ENCODE measurements at places on chromosomes 13 and 19. TPM values are rescaled to one million over a fixed set of nuclear protein-coding genes. Genes with fewer than 3 reads are reported as not detected.
A peak's percentile ranks its signal among the peaks of the same experiment; 100 is the strongest.

NCR1 gene
- 0.26 TPM for polyA plus RNA-seq

- no peak for DNase-seq
These were observed 19.9 kb downstream of the DPF1 start for GRCh38 chr19:38204096-38204495.

GRCh38 chr13:32453981-32454380 is 26.1 kb upstream of the N4BP2L1 start:
- no peak for DNase-seq

GRCh38 chr13:58587183-58587582 is 955.6 kb downstream of the PCDH17 start:
- DNase-seq = no peak

CXCL17 gene
- not detected for polyA plus RNA-seq

GRCh38 chr13:104289400-104289799 is 1223.2 kb upstream of the SLC10A2 start:
- no peak for DNase-seq

DNA sequence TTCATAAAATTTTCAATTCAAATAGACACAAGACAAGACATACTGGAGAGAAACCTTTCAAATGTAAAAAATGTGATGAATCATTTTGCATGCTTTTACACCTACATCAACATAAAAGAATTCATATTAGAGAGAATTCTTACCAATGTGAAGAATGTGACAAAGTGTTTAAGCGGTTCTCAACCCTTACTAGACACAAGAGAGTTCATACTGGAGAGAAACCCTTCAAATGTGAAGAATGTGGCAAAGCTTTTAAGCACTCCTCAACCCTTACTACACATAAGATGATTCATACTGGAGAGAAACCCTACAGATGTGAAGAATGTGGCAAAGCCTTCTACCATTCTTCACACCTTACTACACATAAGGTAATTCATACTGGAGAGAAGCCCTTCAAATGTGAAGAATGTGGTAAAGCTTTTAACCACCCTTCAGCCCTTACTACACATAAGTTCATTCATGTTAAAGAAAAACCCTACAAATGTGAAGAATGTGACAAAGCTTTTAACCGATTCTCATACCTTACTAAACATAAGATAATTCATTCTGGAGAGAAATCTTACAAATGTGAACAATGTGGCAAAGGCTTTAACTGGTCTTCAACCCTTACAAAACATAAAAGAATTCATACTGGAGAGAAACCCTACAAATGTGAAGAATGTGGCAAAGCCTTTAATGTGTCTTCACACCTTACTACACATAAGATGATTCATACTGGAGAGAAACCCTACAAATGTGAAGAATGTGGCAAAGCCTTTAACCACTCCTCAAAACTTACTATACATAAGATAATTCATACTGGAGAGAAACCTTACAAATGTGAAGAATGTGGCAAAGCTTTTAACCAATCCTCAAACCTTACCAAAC is 24.6 kb upstream of the ZNF431 start:
- no peak for DNase-seq

TNNT1 gene
- polyA plus RNA-seq = 4.6 TPM

DNA sequence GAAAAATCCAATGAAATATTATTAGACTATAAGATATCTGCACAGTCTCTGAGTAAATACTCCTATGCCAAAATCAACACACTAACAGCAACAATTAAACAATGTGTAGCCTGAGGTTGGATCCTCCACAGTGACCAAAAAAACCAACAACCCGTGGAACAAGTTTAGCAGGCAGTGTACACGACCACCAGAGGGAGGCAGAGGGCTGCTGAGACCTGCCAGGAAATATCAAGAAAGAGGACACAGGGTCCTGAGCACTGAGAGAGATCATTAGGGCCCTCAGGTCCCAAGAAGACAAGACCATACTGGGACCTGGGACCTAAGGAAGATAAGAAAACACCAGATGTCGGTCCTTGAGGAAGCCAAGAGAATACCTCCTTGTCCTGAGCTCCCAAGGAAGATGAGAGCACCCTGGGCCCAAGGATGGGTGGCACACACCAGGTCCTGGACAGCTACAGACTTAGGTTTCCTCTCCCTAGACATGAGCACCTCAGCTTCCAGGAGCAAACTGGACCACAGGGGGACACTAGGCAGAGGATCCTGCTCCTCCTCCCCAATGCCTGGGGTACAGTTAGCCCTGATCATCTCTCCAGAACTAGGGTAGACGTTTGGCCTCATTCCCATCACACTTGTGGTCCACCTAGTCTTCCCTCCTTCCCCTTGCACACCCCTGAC is 822 bp upstream of the ZNF274 start:
- DNase-seq = no peak

ZNF546 gene
- polyA plus RNA-seq = 5.3 TPM

- no peak for DNase-seq
These were observed 830.6 kb upstream of the SLITRK5 start for GRCh38 chr13:86840250-86841191.

DNA sequence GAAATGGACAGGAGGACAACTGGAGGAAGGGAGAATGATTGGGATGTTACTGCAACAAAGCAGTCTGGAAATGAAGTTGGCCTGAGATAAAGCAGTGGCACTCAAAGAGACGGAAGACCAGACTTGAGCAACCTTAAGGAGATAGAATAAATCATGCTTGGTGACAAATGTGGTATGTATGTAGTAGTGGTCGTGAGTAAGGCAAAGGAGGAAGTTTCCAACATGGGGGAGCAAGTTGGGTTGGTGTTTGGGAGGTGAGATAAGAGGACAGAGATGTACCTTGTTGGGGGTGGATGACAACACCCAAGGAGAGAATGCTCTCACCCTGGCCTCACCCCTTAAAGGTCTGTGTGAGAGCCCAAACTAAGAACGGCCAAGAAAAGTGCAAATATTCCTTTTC is 420.5 kb downstream of the DIAPH3 start:
- no peak for DNase-seq

- peak; percentile 17 for DNase-seq
These were observed 685 bp downstream of the VWA8 start for GRCh38 chr13:41960211-41960636.

DCLK1 gene
- polyA plus RNA-seq = 4.5 TPM

GRCh38 chr19:46221981-46222610 is 7.4 kb upstream of the IGFL1 start:
- DNase-seq = peak; percentile 3

DNA sequence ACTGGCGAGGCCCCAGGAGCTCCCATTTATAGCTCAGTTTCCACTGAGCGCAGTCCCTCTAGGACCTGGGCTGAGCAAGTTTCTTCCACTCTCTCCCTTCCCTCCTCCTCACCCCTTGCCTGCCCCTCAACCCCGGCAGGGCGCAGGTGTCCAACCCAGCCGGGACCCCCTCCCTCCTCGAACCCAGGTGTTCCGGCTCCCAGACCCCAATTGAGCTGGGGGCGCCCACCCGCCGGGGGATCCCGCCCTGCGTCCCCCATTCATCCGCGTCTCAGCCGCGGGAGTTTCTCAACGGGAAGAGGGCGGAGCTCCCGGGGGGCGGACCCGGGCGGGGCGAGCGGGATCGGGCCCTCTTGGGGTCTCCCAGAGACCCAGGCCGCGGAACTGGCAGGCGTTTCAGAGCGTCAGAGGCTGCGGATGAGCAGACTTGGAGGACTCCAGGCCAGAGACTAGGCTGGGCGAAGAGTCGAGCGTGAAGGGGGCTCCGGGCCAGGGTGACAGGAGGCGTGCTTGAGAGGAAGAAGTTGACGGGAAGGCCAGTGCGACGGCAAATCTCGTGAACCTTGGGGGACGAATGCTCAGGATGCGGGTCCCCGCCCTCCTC is at the start of gene KIRREL2:
Gene KIRREL2, plus strand, starts transcription at position 366 of the 604 bp plus-strand sequence. Its CDS starts 209 bp downstream, at position 575.
- DNase-seq = no peak

- DNase-seq = peak; percentile 89
These were observed 1.3 kb upstream of the KCNC3 start for GRCh38 chr19:50330365-50331078.

DNAAF3 gene
- polyA plus RNA-seq = 11.7 TPM

SIGLEC10 gene
- polyA plus RNA-seq = 1.7 TPM

DNA sequence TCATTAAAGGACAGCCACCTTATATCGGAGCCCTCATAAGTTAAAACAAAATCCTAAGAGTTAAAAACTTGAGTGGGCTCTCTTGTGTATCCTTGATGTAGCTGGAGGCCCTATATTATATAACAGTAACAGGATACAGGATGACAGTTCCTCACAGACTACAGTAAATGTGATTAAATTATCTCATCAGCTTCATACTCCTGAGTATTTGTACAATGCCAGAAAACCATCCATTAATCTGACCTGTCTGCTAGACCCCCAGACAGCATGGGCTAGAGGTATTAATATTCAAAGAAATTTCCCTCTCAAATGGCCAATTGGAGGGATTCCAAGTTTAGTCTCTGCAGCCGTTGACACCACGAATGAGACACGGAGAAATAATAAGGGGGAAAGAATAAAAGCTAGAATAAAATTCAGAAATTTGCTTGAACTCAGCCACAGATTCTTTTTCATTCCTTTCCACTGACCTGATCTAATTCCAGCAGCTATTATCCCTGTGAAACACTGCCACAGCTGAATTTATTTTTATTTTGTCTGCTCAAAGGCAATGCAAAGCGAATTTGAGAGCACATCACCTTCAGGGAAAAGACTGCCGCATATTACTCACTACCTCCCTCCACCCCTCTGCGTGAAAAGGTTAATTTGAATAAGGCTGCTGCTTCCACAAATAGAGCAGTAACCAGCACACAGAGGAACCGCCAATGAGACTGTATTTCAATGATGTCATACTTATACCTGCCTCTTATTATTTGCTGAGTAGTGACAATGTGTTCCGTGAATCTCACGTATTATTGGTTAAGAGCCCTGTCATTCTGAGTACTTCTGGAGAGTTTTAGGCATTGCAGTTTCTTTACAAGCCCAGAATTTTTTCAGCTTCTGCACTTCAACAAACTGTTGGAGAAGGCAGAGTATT is 155.9 kb upstream of the KLF12 start:
- DNase-seq = peak; percentile 95

GRCh38 chr19:32859591-32859990 is 10.0 kb downstream of the SLC7A9 start:
- DNase-seq = no peak

DNA sequence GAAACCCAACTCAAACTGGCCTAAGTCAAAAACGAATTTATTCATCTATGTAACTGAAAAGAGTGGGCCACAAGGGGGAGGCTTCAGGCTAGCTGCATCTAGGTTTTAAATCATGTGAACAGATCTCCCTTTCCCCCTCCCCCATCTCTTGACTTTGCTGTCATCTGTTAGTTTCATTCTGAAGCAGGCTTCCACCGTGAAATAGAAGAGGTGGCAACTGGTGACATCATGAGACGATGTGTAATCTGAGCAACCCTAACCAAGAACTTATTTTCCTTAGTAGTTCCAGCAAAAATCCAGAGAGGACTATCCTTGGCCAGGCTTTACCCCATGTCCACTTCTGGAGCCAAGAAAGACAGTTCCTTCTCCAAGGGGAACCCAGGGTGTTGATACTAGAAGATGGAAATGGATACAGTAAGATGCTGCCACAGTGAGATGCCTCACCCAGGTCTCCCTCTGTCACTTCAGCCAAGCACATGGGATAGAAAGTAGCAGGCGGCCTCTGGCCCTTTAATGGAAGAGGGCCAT is 9.4 kb downstream of the SAMD4B start:
- no peak for DNase-seq

DNA sequence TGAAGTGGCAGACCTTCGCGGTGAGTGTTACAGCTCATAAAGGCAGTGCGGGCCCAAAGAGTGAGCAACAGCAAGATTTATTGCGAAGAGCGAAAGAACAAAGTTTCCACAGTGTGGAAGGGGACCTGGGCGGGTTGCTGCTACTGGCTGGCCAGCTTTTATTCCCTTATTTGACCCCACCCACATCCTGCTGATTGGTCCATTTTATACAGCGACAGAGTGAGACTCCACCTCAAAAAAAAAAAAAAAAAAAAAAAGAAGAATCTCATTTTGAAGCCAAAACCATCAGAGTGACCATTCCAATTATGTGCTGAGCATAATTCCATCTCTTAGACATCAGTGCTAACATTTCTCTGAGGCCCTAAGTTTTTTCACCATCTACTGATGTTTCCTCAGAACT is 1.9 kb upstream of the ZNF552 start:
- no peak for DNase-seq

DNA sequence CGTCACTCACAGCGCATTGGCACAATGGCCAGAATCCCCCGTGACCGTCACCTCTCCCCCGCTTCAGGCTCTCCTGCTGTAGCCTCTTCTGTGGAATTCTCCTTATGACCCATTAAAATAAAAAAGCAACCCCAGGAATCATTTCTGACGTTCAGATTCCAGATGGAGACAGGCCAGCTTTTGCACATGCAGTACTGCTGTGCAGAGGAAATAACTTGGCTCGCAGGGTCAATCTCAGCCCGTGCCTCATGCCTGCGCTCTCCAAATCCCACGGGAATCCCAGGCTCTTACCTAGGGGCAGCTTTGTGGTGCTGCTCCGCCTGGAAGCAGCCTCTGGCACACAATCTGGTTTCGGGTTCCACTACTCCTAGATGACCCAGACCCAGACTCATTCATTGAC is 32.7 kb upstream of the SOX1 start:
- DNase-seq = no peak

ALOX5AP gene
- 2.5 TPM for polyA plus RNA-seq

GRCh38 chr13:113425941-113426590 is 27.2 kb downstream of the ADPRHL1 start:
- no peak for DNase-seq

EDNRB gene
- 69.9 TPM for polyA plus RNA-seq

FSD1 gene
- 9.0 TPM for polyA plus RNA-seq

DNA sequence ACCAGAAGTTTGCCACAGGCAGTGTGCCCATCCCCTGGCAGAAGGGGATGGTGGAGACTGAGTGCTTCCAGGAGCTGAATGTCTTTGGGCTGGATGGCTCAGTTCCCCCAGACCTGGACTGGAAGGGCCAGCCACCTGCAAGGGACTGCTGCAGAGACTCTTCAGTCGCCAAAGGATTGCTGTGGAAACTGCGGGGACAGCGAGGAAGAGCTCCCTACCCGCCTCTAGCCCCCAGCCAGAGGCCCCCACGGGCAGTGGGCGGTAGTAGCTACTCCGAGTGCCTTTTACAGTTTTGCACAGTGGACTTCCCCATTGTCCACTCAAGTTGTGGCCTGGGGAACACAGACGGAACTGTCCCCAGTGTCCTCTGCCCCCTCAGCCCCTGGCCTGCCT is 138.5 kb downstream of the ZDHHC20 start:
- no peak for DNase-seq

DNA sequence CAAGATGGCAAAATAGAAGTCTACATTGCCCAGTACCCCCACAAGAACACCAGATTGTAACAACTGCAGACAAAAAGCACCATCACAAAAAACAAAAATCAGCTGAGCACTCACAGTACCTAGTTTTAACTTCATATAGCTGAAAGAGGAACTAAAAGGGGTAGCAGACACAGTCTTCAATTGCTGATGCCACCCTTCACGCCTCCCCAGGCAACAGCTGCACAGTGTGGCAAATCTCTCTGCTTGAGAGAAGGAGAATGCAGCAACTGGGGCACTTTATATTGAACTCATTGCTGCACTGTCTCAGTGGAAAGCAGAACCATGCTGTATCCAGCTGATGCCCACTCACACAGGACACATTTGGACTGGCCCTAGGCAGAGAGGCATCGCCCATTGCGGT is 2714.5 kb upstream of the PCDH20 start:
- DNase-seq = no peak

GRCh38 chr19:1472231-1473084 is 6.6 kb downstream of the C19orf25 start:
- no peak for DNase-seq

- DNase-seq = no peak
These were observed 703 bp upstream of the PTH2 start for GRCh38 chr19:49423985-49424303.
